Activated CD8-positive, alpha-beta memory T cell treated with anti-CD3 and anti-CD28 coated beads for 1 hour (primary cell): ENCODE measurements at places on chromosomes 5 and 9.

DNA sequence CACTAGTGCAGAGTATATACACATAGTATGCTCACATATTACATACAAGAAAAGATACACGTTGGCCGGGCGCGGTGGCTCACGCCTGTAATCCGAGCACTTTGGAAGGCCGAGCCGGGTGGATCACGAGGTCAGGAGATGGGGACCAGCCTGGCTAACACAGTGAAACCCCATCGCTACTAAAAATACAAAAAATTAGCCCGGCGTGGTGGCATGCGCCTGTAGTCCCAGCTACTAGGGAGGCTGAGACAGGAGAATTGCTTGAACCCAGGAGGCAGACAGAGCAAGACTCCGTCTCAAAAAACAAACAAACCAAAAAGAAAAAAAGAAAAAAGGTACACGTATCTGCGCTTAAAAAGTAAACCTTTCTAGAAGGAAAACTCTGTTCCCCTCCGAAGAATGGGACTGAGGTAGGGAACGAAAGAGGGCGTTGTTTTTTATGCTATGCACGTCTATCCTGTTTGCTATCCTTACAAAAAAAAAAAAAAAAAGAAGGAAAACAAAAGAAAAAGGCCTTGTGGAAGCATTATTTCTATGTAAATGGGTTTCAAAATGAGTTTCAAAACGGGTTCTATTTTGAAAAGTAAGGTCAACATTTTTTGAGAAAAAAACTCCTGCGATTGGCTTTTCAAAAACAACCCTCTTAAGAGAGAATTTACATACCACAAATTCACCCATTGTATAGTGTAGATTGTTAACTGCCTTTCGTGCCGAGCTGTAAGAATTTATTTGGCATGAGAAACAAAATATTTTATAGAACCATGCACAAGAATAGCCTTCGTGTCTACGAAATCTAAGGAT is 1.2 kb downstream of the AK3 start:
- DNase-seq = no peak

DNA sequence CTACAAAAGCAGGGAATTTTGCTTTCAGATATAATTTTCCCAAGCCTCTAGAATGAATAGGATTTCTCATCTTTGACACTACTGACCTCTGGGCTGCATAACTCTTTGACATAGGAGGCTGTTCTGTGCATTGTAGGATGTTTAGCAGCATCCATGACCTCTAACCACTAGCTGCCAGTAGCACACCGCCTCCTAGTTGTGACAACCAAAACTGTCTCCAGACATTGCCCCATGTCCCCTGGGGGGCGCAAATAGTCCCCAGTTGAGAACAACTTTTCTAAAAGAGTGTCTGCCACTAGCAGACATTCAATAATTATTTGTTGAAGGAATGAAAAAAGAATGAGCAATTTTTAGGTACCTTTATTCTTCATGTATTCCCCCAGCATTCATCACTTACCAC is 51.8 kb downstream of the POU4F3 start:
- no peak for DNase-seq

- DNase-seq = no peak
Measured at GRCh38 chr5:92653730-92654461, 927.1 kb downstream of the NR2F1-AS1 start.

- DNase-seq = no peak
Measured at GRCh38 chr5:127322403-127322802, 31.8 kb downstream of the MEGF10 start.

- DNase-seq = no peak
Measured at GRCh38 chr5:73199671-73200070, 26.7 kb downstream of the TMEM174 start.

DNA sequence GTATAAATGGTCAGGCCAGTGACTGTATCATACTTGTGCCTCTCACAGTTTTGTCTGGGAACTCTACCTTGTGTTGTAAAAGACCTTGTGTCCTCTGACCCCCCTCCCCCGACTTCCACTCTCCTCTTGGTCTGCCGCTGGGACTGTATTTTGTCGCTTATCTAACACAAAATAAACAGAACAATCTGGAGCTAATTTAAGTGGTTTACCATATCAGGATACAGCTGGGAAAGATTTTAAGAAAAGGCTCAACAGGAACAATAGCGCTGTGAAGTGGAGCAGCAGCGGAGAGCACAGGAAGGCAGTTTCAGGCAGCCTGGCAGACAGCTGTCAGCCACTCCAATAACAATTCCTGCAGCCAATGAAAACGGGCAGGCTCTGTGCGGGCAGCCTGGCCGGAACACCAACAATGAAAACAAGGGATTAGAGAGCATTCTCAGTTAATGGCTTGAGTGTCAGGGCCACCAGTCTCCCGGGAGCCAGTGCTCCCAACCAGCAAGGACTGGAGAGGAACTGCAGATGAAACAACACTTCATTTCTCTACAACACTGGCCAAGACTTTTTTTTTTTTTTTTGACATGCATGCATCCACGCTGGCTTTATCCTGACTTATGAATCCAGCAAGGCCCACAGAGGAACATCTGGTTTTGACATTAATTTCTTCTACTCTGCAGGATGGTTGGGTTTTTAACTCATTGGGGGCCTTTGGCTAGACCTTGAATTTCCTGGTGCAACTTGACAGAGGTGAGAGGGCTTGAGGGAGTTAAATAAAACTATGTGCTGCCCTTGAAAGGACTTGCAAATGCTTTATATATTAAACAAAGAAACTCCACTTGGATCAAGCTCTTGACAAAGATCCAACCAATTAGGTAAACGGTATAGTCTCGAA is 76.7 kb downstream of the ARSB start:
- no peak for DNase-seq

DNA sequence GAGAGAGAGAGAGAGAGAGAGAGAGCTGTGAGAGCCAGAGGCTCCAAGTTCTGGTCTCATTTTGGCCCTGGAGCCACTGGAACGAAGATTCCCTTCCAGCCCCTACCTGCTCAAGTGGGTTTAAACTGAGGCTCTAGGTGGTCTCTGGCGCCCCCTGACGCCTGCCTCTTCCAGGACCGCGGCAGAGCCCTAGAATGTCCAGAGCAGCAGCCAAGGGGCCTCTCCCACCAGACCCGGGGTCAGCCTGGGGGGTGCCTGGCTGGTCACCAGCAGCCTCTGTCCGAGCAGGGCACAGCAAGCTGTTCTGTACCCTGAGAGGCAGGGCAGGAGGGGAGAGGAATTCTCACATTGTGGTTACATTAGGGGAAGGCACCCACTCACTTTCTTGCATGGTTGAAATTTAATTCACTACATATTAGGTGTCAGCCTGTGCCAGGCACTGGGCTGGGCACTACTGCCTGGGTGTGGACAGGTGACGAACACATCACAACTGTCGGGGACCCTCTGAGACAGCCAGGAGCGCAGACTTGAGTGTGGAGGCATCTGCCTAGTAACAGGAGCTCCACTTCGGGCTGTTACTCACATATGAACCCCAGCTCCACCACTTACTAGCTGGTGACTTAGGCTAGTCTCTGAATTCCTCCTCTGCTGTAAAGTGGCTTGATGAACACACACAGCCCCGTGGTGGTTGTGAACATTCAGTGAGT is 44.5 kb downstream of the AMBP start:
- DNase-seq = no peak

GRCh38 chr9:118444403-118444802 is 740.2 kb downstream of the TLR4 start:
- DNase-seq = no peak
